ENCODE measurements at places on chromosomes 3 and 15. TPM values are rescaled to one million over a fixed set of nuclear protein-coding genes. Genes with fewer than 3 reads are reported as not detected.

GRCh38 chr3:112314649-112315048, 18.3 kb upstream of the CD200 start:
- H3K27me3 ChIP-seq, result peaks cover 2% of the 10 kb centered on the region
- no peak overlapping the region for H3K27ac ChIP-seq
- H3K36me3 ChIP-seq, result no peaks in the 10 kb centered on the region
- no peaks in the 10 kb centered on the region for H3K4me1 ChIP-seq

DNA sequence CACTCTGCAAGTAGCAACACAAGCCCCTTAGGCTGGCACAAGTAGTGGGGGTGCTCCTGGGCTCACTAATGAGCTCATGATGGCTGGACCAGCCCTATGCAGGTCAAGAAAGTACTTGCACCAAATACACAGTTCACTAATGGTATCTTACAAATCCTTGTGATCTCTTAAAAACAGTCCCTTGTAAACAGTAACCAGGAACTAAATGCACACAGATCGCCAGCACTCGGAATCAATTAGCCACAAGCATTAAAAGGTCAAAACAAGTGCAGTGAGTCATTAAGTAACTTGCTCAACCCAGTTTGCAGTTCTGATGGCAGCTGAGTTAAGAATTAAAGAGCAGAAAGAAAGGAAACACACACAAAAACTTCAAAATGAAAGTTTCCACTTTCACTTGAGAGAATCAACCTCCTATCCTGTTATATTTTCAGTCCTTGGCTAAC, 43.2 kb downstream of the ARHGEF3 start:
- DNase-seq, result peak; percentile 91
- peak overlapping the region; percentile 87 for H3K27ac ChIP-seq
- no peaks in the 10 kb centered on the region for H3K36me3 ChIP-seq
- H3K4me3 ChIP-seq, result no peak overlapping the region

DNA sequence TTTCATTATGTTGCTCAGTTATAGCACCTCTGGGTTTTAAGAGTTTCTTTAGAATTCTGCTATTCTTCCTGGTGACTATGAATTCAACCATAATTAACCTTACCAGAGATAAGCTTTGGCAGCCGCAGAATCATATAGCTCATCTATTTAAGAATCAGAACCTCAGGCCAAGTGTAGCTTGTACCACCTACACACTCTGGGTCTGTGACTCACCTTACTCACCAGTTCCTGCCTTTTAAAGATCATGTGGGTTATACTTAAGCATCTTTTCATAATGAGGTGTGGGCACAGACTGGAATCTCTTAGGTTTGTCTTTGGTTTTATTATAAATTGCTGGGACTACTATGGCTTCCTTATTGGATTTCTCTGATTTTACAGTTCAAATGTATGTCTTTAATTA, 21.9 kb downstream of the CDV3 start:
- H3K36me3 ChIP-seq, result 0 out of 2 replicates have a peak, but pooled peaks cover 1% of the 10 kb centered on the region
- H3K4me1 ChIP-seq, result peaks cover 2% of the 10 kb centered on the region
- H3K27me3 ChIP-seq, result no peaks in the 10 kb centered on the region
- peak; percentile 65 for DNase-seq
- no peak overlapping the region for H3K4me3 ChIP-seq
- H3K27ac ChIP-seq, result no peak overlapping the region

DNA sequence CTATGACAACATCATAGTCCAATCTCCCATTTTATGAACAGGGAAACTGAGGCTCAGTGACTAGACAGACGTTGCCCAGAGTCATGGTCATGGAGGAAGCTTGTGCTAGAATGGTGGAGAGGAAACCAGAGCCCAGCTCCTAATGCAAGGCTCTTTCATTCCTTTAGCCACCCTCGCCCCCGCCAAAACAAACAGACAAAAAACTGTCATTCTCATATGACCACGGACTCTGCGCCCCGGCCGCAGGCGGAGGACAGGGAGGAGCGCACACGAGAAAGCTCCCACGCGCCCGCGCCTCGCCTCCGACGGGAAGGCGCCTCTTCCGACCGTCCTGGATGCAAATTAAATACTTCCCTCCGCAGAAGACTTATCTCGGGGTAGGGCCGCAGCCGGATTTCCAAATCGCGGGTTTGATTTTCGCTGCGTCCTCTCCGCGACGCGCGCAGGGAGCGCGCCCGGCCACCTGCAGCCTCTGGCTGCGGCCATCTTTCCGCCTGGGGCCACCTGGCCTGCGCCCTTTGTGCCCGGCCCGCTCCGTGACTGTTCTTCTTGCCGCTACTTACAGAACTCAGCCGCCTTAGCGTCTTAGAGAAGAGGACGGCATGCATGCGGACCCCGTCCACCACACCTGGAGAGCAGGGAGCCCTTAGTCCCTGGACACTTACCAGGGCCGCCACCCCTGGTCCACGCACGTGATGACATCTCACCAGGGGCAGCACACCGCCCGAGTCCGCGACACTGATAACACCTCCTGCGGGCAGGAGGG, 670 bp upstream of the ATP13A3 start:
- H3K4me1 ChIP-seq, result peaks cover 21% of the 10 kb centered on the region
- no peaks in the 10 kb centered on the region for H3K27me3 ChIP-seq
- H3K36me3 ChIP-seq, result peaks cover under 1% of the 10 kb centered on the region

- H3K36me3 ChIP-seq, result peaks cover 61% of the 10 kb centered on the region
- no peak overlapping the region for H3K27ac ChIP-seq
- DNase-seq, result no peak
- no peak overlapping the region for H3K4me3 ChIP-seq
Observed at GRCh38 chr15:92891533-92892200, 8.5 kb upstream of the CHD2 start.

- H3K27ac ChIP-seq, result no peak overlapping the region
- no peaks in the 10 kb centered on the region for H3K4me1 ChIP-seq
- no peaks in the 10 kb centered on the region for H3K36me3 ChIP-seq
- H3K4me3 ChIP-seq, result no peak overlapping the region
Observed at GRCh38 chr3:167032267-167032876, 347.7 kb downstream of the ZBBX start.

- no peak overlapping the region for H3K27ac ChIP-seq
- no peak overlapping the region for H3K4me3 ChIP-seq
- H3K27me3 ChIP-seq, result peaks cover 24% of the 10 kb centered on the region
Observed at GRCh38 chr3:183537295-183537730, 18.2 kb downstream of the KLHL6 start.

DNA sequence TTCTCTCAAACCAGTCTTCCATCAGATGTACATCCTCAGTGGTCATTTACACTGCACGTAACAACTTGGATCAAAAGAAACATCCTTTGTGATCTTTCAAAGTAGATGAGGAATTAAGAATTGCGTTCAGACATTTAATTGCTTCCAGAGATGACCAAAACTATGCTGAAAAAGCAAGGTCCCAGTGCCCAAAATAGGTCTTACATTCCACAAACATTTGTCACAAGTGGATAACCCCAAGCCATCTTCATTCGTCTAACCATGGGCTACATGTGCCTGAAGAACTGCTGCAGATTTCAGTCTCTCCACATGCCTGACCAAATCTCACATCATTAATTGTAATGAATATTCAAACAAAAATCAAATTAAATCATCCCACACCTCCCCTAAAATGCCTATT, 273.6 kb downstream of the SHOX2 start:
- DNase-seq, result no peak
- no peak overlapping the region for H3K27ac ChIP-seq
- no peak overlapping the region for H3K4me3 ChIP-seq
- no peaks in the 10 kb centered on the region for H3K36me3 ChIP-seq
- peaks cover 4% of the 10 kb centered on the region for H3K27me3 ChIP-seq
- H3K4me1 ChIP-seq, result no peaks in the 10 kb centered on the region

DNA sequence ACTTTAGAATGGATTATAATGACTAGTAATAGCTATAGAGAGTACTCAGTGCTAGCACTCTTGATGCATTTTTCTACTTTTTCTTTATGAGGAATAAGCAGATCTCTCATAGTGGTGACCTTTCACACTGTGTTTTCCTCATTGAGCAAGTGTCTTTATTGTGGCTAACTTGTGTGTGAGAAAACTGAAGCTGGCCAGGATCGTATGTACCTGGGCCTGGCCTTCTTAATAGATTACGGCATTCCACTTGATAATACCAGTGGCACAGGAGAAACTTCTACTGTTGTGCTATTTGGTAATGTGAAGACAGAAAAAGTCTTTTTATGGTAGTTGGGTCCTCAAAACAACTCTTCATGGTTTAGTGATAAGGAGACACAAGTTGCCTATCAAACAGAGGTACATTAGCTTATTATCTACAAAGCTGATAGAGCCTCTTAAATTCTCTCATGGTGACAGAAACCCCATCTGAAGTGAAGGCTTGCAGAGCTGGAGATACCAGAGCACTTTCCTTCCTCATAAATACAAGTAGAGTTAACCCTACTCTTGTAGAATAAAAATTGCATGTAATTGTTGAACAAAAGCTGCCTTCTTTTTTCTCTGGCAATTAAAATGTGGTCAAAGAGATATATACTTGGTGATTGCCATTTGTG, 64.6 kb downstream of the LYSMD4 start:
- no peaks in the 10 kb centered on the region for H3K27me3 ChIP-seq
- H3K36me3 ChIP-seq, result peaks cover 2% of the 10 kb centered on the region
- no peaks in the 10 kb centered on the region for H3K4me1 ChIP-seq
- no peak overlapping the region for H3K27ac ChIP-seq

DNA sequence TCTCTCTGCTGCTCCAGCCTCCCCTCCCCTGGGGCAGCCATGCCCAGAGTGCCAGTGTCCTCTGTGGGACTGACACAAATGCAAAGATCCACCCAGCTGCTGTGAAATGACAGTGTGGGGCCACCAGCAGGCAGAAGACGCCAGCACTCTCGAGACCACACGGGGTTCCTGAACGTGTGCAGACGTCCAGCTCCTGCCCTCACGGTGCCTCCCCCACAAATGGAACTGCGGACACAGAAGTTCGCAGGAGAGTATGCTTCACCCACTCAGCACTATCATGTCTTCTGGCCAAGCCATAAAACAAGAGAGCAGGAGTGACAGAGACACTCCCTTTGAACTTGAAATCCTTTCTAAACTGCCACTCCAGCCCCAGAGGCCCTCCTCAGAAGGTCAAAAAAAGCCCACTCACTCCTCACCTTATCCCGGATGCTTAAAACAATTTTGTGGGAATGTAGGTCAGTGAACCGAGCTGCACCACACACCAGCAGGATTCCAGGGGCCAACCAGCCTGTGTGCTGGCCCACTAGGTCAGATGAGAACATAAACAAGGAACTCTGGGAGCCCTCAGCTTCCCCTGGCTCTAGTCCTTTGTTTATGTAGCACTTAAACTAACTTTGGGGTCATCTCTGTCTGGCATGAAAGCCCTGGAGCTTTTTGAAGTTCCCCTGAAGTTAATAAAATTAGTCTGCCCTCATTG, 112.6 kb downstream of the DNAJB8 start:
- peaks cover 4% of the 10 kb centered on the region for H3K36me3 ChIP-seq
- no peaks in the 10 kb centered on the region for H3K27me3 ChIP-seq
- DNase-seq, result peak; percentile 69
- H3K4me3 ChIP-seq, result no peak overlapping the region
- peaks cover 19% of the 10 kb centered on the region for H3K4me1 ChIP-seq
- H3K27ac ChIP-seq, result no peak overlapping the region

DNA sequence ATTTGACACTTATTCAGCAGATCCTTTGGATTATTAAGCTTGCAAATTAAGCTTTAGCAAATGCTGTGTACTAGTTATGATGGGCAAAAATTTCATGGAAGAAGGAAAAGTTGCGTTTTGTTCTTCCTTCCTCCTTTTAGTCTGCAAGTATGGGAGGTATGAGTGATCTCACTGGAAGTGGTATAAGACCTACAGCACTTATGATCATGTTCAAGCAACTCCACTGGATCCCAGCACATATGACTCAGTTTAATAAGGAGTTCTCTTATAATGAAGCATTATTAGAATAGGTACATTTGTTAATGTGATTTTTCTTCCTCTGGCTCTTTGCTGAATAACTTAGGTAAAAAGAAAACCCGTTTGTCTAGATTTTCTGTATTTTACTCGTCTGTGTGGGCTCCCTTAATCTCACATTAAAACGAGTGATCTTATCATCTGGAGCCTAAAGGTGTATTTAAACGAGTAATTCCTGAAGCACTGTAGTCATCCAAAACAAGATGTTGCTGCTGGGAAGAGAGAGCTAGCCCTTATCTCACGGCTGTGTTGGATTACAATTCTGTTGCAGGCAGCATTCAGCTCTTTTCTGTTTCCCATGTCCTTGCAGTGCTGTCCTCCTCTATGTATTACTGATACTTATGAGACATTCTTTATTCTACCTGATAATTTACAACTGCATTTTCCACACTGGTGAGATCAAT, 264.9 kb downstream of the GBE1 start:
- 0 out of 2 replicates have a peak, but pooled peaks cover 2% of the 10 kb centered on the region for H3K4me1 ChIP-seq
- no peaks in the 10 kb centered on the region for H3K27me3 ChIP-seq
- peaks cover 3% of the 10 kb centered on the region for H3K36me3 ChIP-seq

DNA sequence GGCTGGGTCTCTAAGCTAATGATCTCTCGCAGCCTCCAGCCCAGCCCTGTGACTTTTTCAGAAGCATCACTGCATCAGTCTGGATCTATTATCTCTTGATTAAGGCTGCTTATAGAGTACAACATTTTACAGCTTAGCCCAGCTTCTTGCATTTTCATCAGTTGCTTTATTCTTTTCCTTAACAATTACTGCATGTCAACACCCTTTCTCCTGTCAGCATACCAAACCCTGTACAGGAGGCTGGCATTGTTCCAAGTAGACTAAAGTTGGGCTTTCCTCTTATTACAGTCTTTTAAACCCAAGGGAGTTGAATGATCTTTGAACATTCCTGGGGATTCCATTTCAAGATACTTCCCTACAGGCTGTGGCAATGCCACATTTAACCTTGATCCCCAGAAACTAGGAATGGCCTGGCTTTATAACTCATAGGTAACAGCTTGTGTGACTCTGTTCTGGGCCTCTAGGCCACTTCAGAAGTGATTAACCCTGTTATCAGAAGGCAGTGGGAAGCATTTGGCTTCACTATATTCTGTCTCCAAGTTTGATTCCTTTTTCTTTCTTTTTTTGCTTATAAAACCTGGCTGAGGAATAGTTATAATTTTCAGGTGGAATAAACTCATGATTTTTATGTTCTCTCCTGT, 182.9 kb downstream of the KCNMB2 start:
- peaks cover 4% of the 10 kb centered on the region for H3K4me1 ChIP-seq
- no peak for DNase-seq
- no peak overlapping the region for H3K27ac ChIP-seq
- no peaks in the 10 kb centered on the region for H3K27me3 ChIP-seq

GRCh38 chr3:38509732-38510131, 13.6 kb downstream of the EXOG start:
- no peak overlapping the region for H3K27ac ChIP-seq
- peaks cover 14% of the 10 kb centered on the region for H3K36me3 ChIP-seq
- H3K4me1 ChIP-seq, result no peaks in the 10 kb centered on the region
- H3K27me3 ChIP-seq, result no peaks in the 10 kb centered on the region

GRCh38 chr15:30953731-30954378, 37.6 kb downstream of the MTMR10 start:
- H3K27me3 ChIP-seq, result no peaks in the 10 kb centered on the region
- H3K4me1 ChIP-seq, result peaks cover 9% of the 10 kb centered on the region
- no peak overlapping the region for H3K4me3 ChIP-seq
- DNase-seq, result peak; percentile 96

The TOP2B gene
- 53.4 TPM for total RNA-seq

The RRP9 gene
- total RNA-seq, result 38.6 TPM

The SLC22A13 gene
- total RNA-seq, result under 0.01 TPM

The ZMYND10 gene
- total RNA-seq, result 1.1 TPM

The GOLGA8S gene
- total RNA-seq, result under 0.01 TPM
